SK-N-DZ (cell line): ENCODE measurements at places on chromosomes 2 and 18.
A peak's percentile ranks its signal among the peaks of the same experiment; 100 is the strongest.

- DNase-seq, result no peak
Observed at GRCh38 chr2:108613261-108614042, 79.2 kb downstream of the LIMS1 start.

DNA sequence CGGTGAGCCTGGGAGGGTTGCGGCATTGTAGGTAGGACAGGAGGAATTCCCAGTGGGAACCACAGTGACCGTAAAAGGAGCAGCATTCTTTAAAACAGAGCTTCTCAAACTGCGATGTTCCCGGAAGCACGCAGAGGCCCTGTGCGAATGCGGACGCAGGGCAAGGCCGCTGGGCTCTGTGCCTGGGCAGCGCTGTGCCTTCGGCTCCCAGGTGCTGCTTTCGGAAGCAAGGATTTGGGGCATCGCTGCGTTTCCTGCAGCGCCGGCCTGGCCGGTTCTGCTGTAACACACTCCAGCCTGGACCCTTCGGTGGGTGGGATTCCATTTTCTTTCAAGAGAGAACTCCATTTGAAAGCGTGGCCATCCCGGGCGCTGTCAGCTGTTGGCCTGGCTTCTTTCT lies 118.6 kb downstream of the PTGR3 start:
- DNase-seq, result no peak

DNA sequence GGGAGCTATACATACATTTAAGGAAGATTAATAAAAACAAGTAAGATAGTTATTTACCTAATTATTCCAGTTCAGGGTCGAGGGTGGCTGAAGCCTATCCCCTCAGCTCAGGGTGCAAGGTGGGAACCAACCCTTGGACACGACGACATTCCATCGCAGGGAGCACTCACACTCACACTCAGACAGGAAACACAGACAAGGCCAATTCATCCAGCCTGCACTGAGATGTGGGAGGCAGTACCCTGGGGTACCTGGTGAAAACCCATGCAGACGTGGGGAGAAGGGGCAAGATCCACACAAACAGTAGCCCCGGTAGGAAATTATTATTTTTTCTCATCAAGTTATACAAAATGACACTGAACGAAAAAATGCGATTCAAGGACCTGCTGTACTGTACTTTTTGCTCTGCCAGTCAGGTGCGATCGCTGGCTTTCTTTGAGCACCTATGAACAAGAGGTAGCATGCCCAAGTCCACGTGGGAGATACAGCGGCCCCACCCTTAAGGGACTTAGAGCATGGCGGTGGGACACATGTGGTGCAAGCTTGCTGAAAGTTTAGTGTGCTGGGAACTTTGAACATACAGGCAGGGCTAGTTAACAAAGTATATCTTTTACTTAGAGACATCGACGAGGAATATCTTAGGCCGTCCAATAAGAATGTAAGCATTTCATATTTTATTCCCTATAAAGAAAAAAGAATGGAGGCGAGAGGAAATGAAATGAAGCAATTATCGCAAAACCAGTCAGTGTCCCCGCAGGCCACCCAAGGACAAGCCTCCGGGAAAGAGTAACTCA lies 624 bp downstream of the METTL8 start:
- DNase-seq, result peak; percentile 53

- DNase-seq, result no peak
Observed at GRCh38 chr18:2180586-2180985, 390.7 kb downstream of the METTL4 start.

GRCh38 chr2:238881353-238882081 lies 33.6 kb downstream of the TWIST2 start:
- DNase-seq, result no peak

- no peak for DNase-seq
Observed at GRCh38 chr2:12064153-12064552, 317.7 kb downstream of the LPIN1 start.

- peak; percentile 27 for DNase-seq
Observed at GRCh38 chr2:37506407-37507050, 162.1 kb downstream of the QPCT start.

DNA sequence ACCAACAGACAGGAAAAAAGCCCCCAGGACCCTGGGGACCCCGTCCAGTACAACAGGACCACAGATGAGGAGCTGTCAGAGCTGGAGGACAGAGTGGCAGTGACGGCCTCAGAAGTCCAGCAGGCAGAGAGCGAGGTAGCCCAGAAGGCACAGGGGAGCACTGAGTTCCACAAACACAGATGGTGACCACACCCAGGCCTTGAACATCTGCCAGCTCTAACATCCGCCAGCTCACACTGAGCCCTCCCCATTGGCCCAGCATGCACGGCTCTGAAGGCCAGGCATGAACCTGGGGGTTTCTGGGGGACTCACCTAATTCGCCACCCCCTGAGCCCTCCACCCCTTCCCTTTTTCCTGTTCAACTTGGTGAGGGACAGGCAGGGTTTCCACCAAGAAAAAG lies 25.6 kb upstream of the PRLH start:
- DNase-seq, result no peak

DNA sequence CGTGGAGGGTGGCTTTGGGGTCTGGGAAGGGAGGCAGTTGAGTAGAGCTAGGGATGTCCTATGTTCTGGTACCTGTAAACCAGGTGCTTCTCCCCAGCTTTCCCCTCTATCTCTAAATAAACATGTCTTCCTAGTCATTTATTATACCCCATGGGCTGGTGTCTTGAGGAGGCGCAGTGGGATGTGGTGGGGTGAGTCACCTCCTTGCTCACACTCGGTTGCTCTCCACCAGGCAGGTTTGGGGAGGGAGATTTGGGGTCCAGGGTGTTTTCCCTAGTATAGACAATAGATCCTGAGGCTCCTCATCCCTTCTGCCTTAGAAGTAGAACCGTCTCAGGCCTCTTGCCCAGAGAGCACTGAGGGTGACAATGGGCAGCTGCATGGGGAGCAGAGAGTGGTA lies 5.1 kb downstream of the PSD4 start:
- no peak for DNase-seq

GRCh38 chr2:85405201-85406059 lies 4.7 kb downstream of the CAPG start:
- DNase-seq, result no peak

GRCh38 chr2:45018023-45018422 lies 8.8 kb upstream of the SIX2 start:
- no peak for DNase-seq

DNA sequence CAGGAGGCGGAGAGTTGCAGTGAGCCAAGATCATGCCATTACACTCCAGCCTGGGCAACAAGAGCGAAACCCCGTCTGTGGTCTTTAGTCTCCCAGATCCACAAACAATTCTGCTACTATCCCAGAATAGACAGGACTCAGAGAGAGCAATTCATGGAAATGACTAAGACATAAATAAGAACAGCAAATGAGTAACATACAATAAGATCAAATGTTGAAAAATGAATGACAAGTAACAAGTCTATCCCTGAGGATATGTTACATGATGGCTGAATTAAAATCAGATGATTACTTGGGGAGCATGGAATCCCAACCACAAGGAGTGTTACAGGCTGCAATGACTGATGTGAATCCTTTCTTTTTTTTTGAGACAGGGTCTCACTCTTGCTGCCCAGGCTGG lies 10.3 kb downstream of the ARL5A start:
- DNase-seq, result no peak

DNA sequence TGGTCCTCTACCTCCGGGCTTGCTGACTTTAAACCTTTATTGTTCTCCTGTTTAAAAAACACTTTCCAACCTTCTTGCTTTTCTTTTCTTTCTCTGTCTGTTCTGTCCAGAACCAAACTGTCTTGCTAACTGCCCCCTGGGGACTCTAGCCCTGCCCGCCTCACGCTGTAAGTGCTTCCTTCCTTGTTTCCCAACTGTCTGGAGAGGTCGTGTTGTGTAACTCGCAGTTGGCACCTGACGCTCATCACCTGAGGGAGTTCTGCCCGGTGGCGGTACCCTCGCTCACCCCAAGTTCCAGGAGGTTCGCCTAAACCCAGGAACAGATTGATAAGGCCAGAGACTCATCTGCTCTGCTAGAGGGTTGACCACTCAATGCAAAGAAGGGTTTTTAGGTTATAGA lies 123.4 kb downstream of the MTCL1 start:
- no peak for DNase-seq

GRCh38 chr2:177164584-177165052 lies 48.0 kb upstream of the HNRNPA3 start:
- peak; percentile 92 for DNase-seq

- DNase-seq, result peak; percentile 37
Observed at GRCh38 chr2:175195012-175195411, 13.5 kb upstream of the ATP5MC3 start.

DNA sequence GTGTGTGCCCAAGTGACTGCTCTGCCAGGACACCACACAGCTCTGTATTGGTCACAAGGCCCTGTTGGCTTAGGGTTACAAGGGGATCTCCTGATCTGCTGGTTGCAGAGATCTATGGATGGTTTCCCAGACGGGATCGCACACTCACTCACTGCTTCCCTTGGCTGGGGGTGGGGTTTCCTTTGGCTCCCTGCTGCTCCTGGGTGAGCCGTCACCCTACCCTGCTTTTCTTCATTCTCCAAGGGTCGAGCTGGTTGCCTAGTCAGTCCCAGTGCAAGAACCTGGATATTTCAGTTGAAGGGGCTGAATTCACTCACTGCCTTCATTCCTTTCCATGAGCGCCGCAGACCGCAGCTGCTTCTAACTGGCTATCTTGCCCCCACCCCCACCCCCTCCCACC lies 56.3 kb downstream of the GTF3C3 start:
- DNase-seq, result no peak

- no peak for DNase-seq
Observed at GRCh38 chr2:61549546-61549945, 11.4 kb upstream of the XPO1 start.

DNA sequence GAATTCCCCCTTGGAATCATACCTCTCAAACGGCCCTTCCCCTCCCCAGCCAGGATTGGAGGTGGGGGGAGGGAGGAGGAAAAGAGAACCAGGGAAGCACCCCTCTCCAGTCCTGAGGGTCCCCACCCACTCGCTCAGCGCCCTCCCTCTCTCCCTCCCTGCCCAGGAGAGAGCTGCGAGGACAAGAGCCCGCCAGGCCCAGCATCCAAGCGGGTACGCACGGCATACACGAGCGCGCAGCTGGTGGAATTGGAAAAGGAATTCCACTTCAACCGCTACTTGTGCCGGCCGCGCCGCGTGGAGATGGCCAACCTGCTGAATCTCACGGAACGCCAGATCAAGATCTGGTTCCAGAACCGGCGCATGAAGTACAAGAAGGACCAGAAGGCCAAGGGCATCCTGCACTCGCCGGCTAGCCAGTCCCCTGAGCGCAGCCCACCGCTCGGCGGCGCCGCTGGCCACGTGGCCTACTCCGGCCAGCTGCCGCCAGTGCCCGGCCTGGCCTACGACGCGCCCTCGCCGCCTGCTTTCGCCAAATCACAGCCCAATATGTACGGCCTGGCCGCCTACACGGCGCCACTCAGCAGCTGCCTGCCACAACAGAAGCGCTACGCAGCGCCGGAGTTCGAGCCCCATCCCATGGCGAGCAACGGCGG lies 14.4 kb downstream of the HOXD3 start:
- DNase-seq, result no peak

GRCh38 chr2:165568361-165568760 lies 98.9 kb downstream of the CSRNP3 start:
- no peak for DNase-seq

- no peak for DNase-seq
Observed at GRCh38 chr18:7953095-7953958, 386.2 kb downstream of the PTPRM start.

- no peak for DNase-seq
Observed at GRCh38 chr2:236865052-236865451, 220.6 kb upstream of the COPS8 start.

DNA sequence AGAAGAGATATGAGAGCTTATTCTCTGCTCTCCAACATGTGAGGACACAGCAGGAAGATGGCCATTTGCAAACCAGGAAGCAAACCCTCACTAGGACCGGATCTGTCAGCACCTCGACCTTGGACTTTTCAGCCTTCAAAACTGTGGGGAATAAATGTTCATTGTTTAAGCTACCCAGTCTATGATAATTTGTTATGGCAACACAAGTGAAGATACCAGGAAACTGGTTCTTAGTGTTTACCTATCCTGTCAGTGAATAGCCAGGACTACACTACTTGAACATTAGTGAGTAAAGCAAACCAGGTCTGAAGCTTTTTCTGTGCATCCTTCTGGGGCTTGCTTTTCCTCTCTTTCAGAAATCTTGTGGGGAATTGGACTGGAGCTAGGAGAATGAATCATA lies 44.4 kb upstream of the BARD1 start:
- DNase-seq, result no peak
